ENCODE measurements at places on chromosomes 3 and 15. TPM values are rescaled to one million over a fixed set of nuclear protein-coding genes. Genes with fewer than 3 reads are reported as not detected.

The SLC27A2 gene
- 1.8 TPM for total RNA-seq

The LAMB2 gene
- total RNA-seq = 54.7 TPM

The IQCF5 gene
- not detected for total RNA-seq

The SOX14 gene
- total RNA-seq = not detected

The CHL1 gene
- total RNA-seq = 279 TPM

The TBCCD1 gene
- total RNA-seq = 14.0 TPM

The CDC25A gene
- 0.74 TPM for total RNA-seq

The CORO2B gene
- 99.7 TPM for total RNA-seq

The ADGRG7 gene
- not detected for total RNA-seq

The CPNE4 gene
- total RNA-seq = 25.7 TPM

The COL7A1 gene
- total RNA-seq = 22.6 TPM

The CTXN2 gene
- total RNA-seq = 4.9 TPM
